Activated effector memory CD4-positive, alpha-beta T cell treated with anti-CD3 and anti-CD28 coated beads, Interleukin-2, amount 50 U/mL, for 16 hours (primary cell): ENCODE measurements at places on chromosomes 5 and 9.
A peak's percentile ranks its signal among the peaks of the same experiment; 100 is the strongest.

DNA sequence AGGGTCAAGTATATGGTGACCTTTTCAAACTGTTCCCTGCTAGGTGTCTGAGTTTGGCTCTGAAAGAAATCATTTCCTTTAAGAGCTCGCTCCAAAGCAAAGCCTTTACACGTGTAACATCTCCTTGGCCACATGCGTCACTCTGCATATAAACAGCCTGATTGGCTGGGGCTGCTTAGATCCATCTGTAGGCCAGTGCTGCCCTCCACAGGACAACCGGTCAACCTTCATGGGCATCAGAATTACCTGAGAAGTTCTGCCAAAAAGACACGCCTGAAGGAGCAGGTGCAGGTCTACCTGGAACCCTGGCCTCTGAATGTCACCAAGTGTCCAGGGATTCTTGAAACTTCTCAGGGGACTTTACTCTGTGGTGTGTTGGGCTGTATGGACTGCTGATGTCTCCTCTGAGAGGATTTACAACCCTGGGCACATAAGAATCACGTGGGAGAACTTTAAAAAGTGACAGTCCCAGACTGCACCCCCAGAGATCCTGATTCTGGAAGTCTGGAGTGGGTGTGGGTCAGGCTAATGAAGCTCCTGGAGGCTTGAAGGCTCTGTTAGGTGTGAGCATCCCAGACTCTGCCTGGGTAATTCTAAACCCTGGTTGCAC, 497.6 kb downstream of the GADD45G start:
- DNase-seq: peak; percentile 89

GRCh38 chr5:74319076-74319475, 321.5 kb downstream of the ENC1 start:
- no peak for DNase-seq

DNA sequence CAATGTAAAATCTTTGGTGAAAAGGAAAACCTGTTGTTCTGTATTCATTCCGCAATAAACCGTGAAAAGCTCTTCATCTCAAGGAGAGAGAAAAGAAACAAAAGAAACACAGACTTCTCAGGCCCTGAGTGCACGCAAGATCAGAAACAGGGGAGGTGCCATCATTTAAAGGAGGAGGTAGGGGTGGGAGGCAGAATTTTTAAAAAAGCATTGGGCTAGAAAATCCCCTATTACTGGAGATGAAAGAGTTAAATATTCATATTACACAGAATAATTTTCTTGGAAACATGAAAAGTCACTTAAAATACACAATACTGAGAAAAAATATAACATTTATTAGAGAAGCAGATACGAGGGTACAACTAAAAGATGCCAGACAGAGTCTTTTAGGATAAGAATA, 56.3 kb downstream of the USP20 start:
- peak; percentile 58 for DNase-seq

DNA sequence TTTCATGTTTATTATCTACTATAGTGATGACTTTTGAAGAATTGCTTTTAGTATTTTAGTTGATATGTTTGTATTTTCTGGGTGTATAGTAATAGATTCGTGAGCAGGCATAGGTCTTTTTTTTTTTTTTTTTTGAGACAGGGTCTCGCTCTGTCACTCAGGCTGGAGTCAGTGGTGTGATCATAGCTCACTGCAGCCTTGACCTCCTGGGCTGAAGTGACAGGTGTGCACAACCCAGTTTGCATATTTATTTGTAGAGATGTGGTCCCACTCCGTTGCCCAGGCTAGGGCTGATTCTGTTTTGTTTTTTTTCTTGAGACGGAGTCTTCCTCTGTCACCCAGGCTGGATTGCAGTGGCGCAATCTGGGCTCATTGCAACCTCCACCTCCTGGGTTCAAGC, 11.9 kb downstream of the ERBIN start:
- no peak for DNase-seq
